ENCODE measurements at places on chromosomes 11 and 22. TPM values are rescaled to one million over a fixed set of nuclear protein-coding genes. Genes with fewer than 3 reads are reported as not detected.

PAMR1 gene
- total RNA-seq: 2.5 TPM

DNA sequence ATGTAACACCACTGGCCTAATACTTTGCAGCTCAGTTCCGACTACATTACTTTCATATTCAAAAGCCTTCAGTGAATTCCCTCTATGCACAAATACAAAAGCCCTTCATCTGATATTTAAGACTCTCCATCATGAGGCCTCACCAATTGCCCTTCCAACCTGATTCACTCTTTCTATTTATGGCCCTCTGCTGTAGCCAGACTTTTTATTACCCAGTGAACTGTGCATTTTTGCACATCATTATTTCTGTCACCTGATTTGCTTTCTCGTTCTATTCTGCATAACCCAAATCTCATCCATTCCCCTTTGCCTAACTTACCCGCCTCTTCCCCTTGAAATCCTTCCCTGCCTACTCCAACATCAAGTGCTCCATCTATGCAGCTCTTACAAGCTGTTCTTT, 78.3 kb downstream of the BBOX1 start:
- no peaks in the 10 kb centered on the region for H3K4me1 ChIP-seq
- H3K27me3 ChIP-seq: no peaks in the 10 kb centered on the region
- peaks cover 3% of the 10 kb centered on the region for H3K36me3 ChIP-seq
- no peak overlapping the region for H3K27ac ChIP-seq
- H3K4me3 ChIP-seq: no peak overlapping the region
- DNase-seq: no peak

STX3 gene
- total RNA-seq: 75.8 TPM

- H3K4me1 ChIP-seq: peaks cover 17% of the 10 kb centered on the region
- no peak overlapping the region for H3K4me3 ChIP-seq
- H3K36me3 ChIP-seq: peaks cover 8% of the 10 kb centered on the region
- DNase-seq: no peak
- no peak overlapping the region for H3K27ac ChIP-seq
- H3K27me3 ChIP-seq: peaks cover 6% of the 10 kb centered on the region
Measured at GRCh38 chr11:125088123-125088522, 23.3 kb downstream of the TMEM218 start.

DNA sequence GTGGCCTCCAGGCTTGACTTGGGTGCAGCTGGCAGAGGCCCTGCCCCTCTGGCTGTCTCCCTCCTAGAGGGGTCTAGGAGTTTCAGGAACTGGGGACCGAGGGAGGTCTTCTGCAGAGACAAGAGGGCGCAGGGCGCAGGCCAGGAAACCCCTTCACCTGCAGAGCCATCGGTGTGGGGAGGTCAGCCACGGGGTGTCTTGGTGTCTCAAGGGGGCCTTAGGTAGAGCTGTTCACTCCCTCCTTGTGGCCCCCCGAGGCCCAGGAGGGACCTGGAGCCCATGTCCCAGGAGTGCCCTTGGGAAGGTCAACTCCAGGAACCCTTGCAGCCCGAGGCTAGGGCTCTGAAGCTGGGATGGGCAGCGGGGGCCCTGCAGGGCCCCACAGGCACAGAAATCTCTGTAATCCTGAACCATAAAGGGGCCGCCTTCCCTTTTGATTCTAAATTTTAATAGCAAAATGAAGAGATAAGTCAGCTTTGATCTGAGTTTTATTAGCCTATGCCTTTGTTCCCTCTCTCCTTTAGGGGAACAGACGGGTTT, 31.4 kb upstream of the TH start:
- peaks cover 1% of the 10 kb centered on the region for H3K4me1 ChIP-seq
- H3K4me3 ChIP-seq: no peak overlapping the region
- no peaks in the 10 kb centered on the region for H3K36me3 ChIP-seq
- peak overlapping the region; percentile 64 for H3K27ac ChIP-seq
- no peaks in the 10 kb centered on the region for H3K27me3 ChIP-seq

GRCh38 chr22:50606165-50606945, 5.8 kb downstream of the MAPK8IP2 start:
- no peak overlapping the region for H3K27ac ChIP-seq
- H3K27me3 ChIP-seq: peaks cover 15% of the 10 kb centered on the region
- no peak overlapping the region for H3K4me3 ChIP-seq
- DNase-seq: no peak

FUT4 gene
- 40.1 TPM for total RNA-seq

- H3K27me3 ChIP-seq: peaks cover 28% of the 10 kb centered on the region
- peaks cover 3% of the 10 kb centered on the region for H3K36me3 ChIP-seq
- DNase-seq: no peak
- H3K4me3 ChIP-seq: peak overlapping the region; percentile 15
Measured at GRCh38 chr22:27461470-27461869, 340.1 kb downstream of the MN1 start.

- no peak for DNase-seq
- H3K4me3 ChIP-seq: no peak overlapping the region
- no peak overlapping the region for H3K27ac ChIP-seq
Measured at GRCh38 chr11:93870616-93871015, 20.2 kb upstream of the VSTM5 start.

GRCh38 chr11:117146521-117146920, 2.4 kb downstream of the PAFAH1B2 start:
- H3K27ac ChIP-seq: peak overlapping the region; percentile 96
- DNase-seq: no peak
- peaks cover 6% of the 10 kb centered on the region for H3K27me3 ChIP-seq
- peak overlapping the region; percentile 96 for H3K4me3 ChIP-seq
- peaks cover 24% of the 10 kb centered on the region for H3K4me1 ChIP-seq

GRCh38 chr22:44297470-44298061, 15.2 kb downstream of the SHISAL1 start:
- peaks cover 19% of the 10 kb centered on the region for H3K27me3 ChIP-seq
- peaks cover 16% of the 10 kb centered on the region for H3K4me1 ChIP-seq
- no peak for DNase-seq
- H3K27ac ChIP-seq: no peak overlapping the region

DNA sequence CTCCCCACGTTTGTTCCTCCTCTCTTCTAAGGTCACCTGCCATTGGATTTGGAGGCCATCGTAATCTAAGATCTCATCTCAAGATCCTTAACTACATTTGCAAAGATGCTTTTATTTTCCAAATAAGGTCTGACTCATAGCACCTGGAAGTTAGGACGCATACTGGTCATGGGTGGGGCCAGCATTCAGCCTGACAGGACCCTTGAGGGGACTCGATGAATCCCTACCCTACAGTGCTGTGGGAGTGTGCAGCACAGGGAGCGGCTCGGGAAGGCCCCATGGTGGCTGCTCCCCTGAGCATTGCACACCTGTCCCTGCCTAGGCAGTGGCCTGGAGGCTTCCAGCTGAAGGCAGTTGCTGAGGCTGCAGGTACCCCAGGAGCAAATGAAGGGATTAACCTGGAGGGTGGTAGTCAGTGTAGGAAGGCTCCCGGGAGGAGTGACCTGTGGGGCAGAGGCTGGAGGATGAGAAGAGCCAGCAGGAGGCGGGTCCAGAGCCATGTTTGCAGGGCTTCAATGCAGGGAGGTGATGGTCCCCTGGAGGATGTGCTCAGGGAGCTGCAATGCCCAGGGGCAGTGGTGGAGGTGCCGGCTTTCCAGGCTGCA, 362.2 kb downstream of the CTTN start:
- DNase-seq: no peak
- no peaks in the 10 kb centered on the region for H3K27me3 ChIP-seq
- no peaks in the 10 kb centered on the region for H3K4me1 ChIP-seq
- no peaks in the 10 kb centered on the region for H3K36me3 ChIP-seq

DNA sequence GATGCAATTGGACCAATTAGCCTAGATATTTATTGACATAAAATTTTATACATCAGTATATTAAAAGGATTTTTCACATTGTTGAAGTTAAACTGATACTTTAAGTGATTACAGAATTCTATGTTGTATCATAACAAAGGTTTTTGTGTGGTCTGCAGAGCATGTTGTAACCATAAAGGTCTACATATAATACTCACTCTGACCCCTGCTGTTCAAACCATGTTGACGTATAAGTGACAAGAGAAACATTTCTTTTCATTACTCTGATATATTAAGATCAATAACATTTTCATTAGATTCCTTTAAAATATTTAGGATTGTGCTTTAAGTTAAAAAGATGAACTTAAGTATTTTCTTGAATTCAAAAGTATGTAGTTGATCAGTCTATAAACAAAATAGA, 63.9 kb downstream of the GAS2 start:
- no peak overlapping the region for H3K4me3 ChIP-seq
- H3K27ac ChIP-seq: no peak overlapping the region
- DNase-seq: no peak
- H3K27me3 ChIP-seq: no peaks in the 10 kb centered on the region
- no peaks in the 10 kb centered on the region for H3K4me1 ChIP-seq

DNA sequence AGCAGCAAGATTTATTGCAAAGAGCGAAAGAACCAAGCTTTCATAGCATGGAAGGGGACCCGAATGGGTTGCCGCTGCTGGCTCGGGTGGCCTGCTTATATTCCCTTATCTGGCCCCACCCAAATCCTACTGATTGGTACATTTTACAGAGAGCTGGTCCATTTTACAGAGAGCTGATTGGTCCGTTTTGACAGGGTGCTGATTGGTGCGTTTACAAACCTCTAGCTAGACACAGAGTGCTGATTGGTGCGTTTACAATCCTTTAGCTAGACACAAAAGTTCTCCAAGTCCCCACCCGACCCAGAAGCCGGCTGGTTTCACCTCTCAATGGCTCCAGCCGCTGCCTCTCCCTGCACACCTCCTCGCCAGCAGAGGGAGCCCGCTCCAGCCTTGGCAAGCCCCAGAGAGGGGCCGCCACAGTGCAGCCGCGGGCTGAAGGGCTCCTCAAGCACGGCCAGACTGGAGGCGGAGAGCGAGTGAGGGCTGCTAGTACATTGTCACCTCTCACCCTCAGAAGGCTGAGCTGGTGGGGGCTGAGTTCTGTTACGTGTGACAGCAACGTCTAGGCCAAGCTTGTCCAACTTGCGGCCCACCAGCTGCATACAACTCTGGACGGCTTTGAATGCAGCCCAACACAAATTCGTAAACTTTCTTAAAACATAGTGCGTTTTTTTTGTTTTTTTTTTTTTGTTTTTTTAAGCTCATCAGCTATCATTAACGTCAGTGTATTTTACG, 8.7 kb downstream of the PTH start:
- peaks cover 6% of the 10 kb centered on the region for H3K27me3 ChIP-seq
- no peak for DNase-seq
- no peak overlapping the region for H3K27ac ChIP-seq

- H3K27me3 ChIP-seq: peaks cover 5% of the 10 kb centered on the region
- no peak for DNase-seq
- no peak overlapping the region for H3K4me3 ChIP-seq
- no peak overlapping the region for H3K27ac ChIP-seq
- H3K36me3 ChIP-seq: no peaks in the 10 kb centered on the region
Measured at GRCh38 chr11:29324328-29324727, 692.5 kb downstream of the KCNA4 start.

PATE4 gene
- not detected for total RNA-seq

DDX25 gene
- 1.8 TPM for total RNA-seq

DAGLA gene
- total RNA-seq: 7.8 TPM

- H3K4me1 ChIP-seq: peaks cover 19% of the 10 kb centered on the region
- peaks cover 3% of the 10 kb centered on the region for H3K27me3 ChIP-seq
- H3K4me3 ChIP-seq: no peak overlapping the region
- no peaks in the 10 kb centered on the region for H3K36me3 ChIP-seq
- no peak for DNase-seq
Measured at GRCh38 chr11:93519179-93519578, 24.0 kb downstream of the SMCO4 start.

FXYD2 gene
- 57.5 TPM for total RNA-seq

DNA sequence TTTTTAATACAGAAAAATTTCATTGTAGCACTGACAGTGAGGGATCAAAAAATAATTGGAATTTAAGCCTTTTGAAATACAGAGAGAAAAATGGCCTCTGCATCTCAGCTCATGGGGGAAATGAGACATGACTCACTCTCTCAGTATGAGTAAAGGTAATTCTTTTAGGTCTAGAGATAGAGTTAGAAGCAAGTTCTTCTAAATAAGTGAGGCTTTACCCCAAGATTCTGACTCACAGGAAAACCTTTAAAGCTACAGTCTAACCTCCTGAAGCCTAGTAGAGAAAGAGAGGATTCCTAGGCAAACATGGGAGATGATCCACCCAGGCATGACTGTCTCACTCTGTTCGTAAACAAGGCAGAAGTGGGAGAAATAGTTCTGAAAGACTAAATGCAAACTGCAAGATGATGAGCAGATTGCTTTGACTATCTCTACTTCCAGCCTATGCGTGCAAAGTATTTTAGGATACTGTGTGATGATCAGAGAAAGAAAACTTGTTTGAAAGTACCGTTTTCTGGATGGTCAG, 1003.3 kb upstream of the CCDC90B start:
- H3K27ac ChIP-seq: no peak overlapping the region
- H3K27me3 ChIP-seq: peaks cover 3% of the 10 kb centered on the region
- no peaks in the 10 kb centered on the region for H3K4me1 ChIP-seq
- no peak overlapping the region for H3K4me3 ChIP-seq

DNA sequence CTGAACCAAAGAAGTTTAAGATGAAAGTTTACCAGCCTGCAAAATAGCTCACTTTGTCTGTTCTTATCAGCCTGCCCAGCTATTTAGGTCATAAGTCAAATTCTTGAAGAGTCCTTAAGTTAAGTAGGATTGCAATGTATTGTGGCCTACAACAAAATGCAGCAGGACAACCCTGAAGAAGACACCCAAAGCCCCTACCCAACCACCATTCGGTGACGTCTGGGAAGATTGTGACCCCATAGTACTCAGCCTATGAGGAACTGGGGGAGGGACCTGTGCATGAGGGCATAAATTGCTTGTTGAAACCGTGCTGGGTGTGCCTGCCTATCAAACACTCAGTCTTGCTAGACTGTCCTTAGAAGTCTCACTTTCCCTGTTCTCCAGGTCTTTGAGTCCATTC, 50.5 kb upstream of the FDX1 start:
- no peak overlapping the region for H3K4me3 ChIP-seq
- no peak overlapping the region for H3K27ac ChIP-seq
- DNase-seq: no peak
- H3K4me1 ChIP-seq: peaks cover 7% of the 10 kb centered on the region

- H3K36me3 ChIP-seq: no peaks in the 10 kb centered on the region
- H3K27ac ChIP-seq: peak overlapping the region; percentile 70
- peaks cover 46% of the 10 kb centered on the region for H3K4me1 ChIP-seq
- no peak for DNase-seq
- H3K27me3 ChIP-seq: peaks cover 19% of the 10 kb centered on the region
Measured at GRCh38 chr11:120197251-120197891, 13.5 kb upstream of the OAF start.

DNA sequence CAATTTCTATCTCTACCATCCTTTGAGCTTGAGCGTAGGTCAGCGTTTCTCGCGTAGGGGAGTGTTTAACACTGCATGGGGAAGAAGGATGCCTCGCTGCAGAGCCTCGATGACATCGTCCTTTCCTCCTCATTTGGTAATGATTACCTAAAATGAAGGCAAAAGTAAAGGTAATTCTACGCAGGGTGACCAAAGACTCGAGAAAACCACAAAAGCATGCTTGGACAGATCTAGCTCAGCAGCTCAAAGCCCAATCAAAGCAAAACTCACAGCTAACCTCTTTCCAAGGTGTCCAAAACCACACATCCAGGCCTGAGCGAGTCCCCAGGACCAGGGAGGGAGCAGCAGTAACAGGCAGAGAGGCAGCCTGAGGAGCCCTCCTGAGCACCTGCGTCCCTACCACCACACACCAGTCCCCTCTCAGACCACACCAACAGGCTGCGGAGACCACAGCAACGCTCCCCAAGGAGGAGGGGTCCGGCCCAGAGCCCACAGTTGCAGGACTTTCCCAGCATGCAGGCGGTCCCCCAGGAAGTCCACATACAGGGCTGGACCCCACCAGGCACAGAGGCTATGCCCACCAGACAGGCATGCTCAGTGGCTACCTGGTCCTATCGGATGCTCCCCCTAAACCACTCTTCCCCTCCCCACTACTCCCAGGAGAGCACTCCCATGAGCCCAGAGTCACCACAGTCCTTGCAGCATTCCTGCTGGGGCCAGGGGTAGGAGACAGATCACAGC, 3.3 kb downstream of the BRD1 start:
- H3K4me3 ChIP-seq: peak overlapping the region; percentile 91
- peaks cover 28% of the 10 kb centered on the region for H3K4me1 ChIP-seq
- no peaks in the 10 kb centered on the region for H3K27me3 ChIP-seq
- DNase-seq: no peak
- peaks cover 23% of the 10 kb centered on the region for H3K36me3 ChIP-seq

SMIM35 gene
- not detected for total RNA-seq
